Naive thymus-derived CD4-positive, alpha-beta T cell (primary cell): ENCODE measurements at places on chromosomes 16 and 17.
A peak's percentile ranks its signal among the peaks of the same experiment; 100 is the strongest.

GRCh38 chr16:66346221-66346620, 20.3 kb upstream of the CDH5 start:
- H3K27me3 ChIP-seq, result no peaks in the 10 kb centered on the region
- no peaks in the 10 kb centered on the region for H3K4me1 ChIP-seq
- H3K4me3 ChIP-seq, result no peak overlapping the region
- no peak for DNase-seq
- no peak overlapping the region for H3K27ac ChIP-seq

GRCh38 chr17:55577687-55578086, 66.4 kb upstream of the SMIM36 start:
- peak overlapping the region; percentile 60 for H3K27ac ChIP-seq
- no peak for DNase-seq
- no peaks in the 10 kb centered on the region for H3K4me1 ChIP-seq
- peak overlapping the region; percentile 49 for H3K4me3 ChIP-seq

DNA sequence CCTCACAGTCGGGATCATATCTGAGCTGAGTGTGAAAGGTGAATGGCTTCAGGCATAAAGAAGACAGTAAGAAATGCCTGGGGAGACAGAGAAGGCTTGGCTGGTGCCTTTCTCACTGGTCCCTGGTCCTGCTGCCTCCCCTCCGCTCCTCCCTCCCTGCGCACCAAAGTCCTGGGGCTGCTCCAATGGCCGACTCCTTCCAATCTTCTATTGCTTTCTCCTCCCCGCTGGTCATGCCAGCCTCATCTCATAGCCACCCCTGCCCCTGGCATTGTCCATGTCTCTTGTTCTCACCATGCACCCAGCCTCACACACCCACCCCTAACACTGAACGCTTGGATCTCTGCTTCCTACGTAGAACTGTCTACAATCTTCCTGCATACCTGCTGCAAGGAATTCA, 18.0 kb downstream of the TLE7 start:
- no peak overlapping the region for H3K27ac ChIP-seq
- no peaks in the 10 kb centered on the region for H3K36me3 ChIP-seq
- no peak overlapping the region for H3K4me3 ChIP-seq

DNA sequence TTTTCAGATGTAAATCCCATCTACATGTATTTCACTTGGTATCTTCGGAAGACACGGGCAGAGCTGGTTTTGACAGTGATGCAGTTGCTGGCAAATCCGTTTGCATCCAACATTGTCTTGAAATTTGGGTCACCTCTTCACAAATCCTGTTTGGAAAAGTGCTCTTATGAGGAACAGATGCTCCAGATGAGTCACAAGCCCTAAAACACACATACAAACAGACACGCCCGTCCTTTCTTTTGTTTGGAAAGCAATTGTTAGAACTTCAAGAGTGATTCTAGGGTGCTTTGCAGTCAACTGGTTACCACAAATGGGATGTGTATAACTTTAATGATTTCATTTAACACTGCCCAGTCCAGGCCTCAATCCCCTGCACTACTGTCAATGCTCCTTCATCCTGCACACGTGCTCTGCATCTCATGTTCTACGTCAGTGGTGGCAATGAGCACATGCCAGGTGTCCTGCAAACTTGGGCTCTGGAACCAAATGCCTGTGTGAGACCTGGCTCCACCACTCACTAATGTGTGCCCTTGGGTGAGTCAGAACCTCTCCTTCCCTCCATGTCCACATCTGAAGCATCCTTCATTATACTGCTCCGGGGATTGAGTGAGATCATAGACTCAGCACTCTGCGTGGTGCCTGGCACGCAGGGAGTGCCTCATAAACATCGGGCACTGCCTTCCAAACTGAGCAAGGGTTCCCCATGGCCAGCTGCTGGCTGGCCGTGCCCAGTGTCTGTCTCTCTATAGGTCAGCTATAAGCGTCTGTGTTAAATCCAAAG, 19.3 kb upstream of the FOXF1 start:
- no peaks in the 10 kb centered on the region for H3K4me1 ChIP-seq
- no peak overlapping the region for H3K27ac ChIP-seq
- H3K36me3 ChIP-seq, result no peaks in the 10 kb centered on the region
- no peak overlapping the region for H3K4me3 ChIP-seq
- H3K27me3 ChIP-seq, result no peaks in the 10 kb centered on the region

- H3K27me3 ChIP-seq, result no peaks in the 10 kb centered on the region
- H3K27ac ChIP-seq, result no peak overlapping the region
- H3K4me3 ChIP-seq, result no peak overlapping the region
- DNase-seq, result no peak
- no peaks in the 10 kb centered on the region for H3K36me3 ChIP-seq
These were observed 14.9 kb downstream of the CDIP1 start for GRCh38 chr16:4523686-4524085.

- peak; percentile 87 for DNase-seq
- peak overlapping the region; percentile 77 for H3K27ac ChIP-seq
- no peaks in the 10 kb centered on the region for H3K27me3 ChIP-seq
These were observed 12.9 kb upstream of the SEC14L1 start for GRCh38 chr17:77127735-77128361.
